Heart left ventricle (tissue), 16 donors: ENCODE measurements at places on chromosomes 2 and 18. TPM values are rescaled to one million over a fixed set of nuclear protein-coding genes. Genes with fewer than 3 reads are reported as not detected.

The REG1B gene
- total RNA-seq: not detected

The GALNT14 gene
- not detected for total RNA-seq

GRCh38 chr2:150917961-150918713 lies 343.5 kb downstream of the RBM43 start:
- no peaks in the 10 kb centered on the region for H3K27me3 ChIP-seq
- no peak overlapping the region for H3K27ac ChIP-seq
- no peak overlapping the region for H3K4me3 ChIP-seq
- no peaks in the 10 kb centered on the region for H3K36me3 ChIP-seq

- no peak overlapping the region for H3K27ac ChIP-seq
- no peak for DNase-seq
- no peaks in the 10 kb centered on the region for H3K27me3 ChIP-seq
- H3K36me3 ChIP-seq: no peaks in the 10 kb centered on the region
- H3K4me3 ChIP-seq: no peak overlapping the region
These were observed 182.1 kb downstream of the ZNF804A start for GRCh38 chr2:184780384-184780783.

The SLC4A5 gene
- 3.0 TPM for total RNA-seq

The CCDC68 gene
- 2.0 TPM for total RNA-seq

DNA sequence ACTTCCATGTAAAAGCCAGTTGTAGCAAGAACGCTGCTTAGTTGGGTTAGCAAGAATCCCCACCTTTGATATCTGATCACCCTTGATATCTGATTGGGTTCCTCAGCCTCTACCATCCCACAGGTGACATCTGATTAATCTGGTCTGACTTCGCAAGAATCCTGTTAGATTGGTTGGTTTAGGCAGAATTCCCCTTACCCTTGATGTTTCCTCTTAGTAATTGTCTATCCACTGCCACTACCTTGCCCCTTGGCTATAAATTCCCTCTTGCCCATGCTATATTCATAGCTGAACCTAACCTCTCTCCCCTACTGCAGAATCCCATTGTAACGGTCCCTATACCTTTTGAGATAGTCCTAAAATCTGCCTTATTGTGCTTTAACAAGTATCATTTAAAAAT lies 33.1 kb downstream of the PRKRA start:
- H3K36me3 ChIP-seq: no peaks in the 10 kb centered on the region
- peaks cover 5% of the 10 kb centered on the region for H3K4me1 ChIP-seq
- no peaks in the 10 kb centered on the region for H3K27me3 ChIP-seq
- DNase-seq: no peak
- H3K4me3 ChIP-seq: no peak overlapping the region

DNA sequence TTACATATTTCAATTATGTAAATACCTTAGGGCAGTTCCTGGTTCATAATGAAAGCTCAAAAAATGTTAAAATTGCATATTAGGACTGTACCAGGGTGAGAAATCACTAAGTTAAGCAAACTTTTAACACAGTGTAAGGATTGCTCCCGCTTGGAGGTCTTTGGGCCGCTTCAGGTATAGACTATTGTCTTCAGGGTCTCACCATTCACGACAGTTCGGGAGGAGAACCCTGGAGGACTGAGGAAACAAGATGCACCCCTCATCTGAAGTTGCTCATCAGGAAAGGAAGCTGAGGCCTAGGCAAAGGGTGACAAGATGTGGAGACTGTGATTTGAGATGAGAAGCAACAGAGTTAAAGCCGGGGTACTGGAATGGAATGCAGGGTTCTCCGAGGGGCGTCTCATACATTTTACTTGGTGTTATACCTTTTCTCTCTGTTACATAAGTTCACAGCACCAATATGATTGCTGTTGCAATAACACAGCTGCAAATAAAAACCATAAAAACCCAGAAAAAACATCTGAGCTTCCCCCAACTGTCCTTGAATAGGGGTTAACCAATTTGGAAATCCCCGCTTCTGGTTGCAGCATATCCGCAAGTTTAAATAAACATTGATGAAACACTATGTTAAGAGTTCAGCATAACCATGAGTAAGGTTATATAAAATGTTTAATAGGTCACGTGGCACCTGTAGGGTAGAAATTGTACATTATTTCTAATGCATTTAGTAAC lies 40.1 kb downstream of the FBXO48 start:
- no peak overlapping the region for H3K4me3 ChIP-seq
- no peaks in the 10 kb centered on the region for H3K4me1 ChIP-seq
- H3K27me3 ChIP-seq: no peaks in the 10 kb centered on the region
- H3K36me3 ChIP-seq: no peaks in the 10 kb centered on the region
- no peak for DNase-seq

DNA sequence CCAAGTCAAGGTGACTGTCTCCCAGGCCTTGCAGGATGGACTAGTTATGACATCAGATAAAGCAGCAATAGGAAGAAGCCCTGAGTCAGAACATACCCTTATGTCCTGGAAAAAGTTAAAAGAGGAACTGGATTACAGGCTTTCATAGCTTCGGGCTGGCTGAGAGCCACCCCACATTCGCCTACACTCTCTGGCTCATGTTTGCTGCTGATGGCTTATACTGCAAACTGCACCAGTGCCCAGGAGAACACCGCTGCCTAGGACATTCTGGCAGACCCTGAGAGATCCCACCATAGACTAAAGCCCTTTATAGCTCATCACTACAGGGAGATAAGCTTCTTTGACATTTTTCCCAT lies 20.3 kb downstream of the SLC8A1 start:
- H3K27ac ChIP-seq: peak overlapping the region; percentile 35
- H3K4me3 ChIP-seq: no peak overlapping the region
- peak; percentile 66 for DNase-seq
- no peaks in the 10 kb centered on the region for H3K36me3 ChIP-seq
- peaks cover 19% of the 10 kb centered on the region for H3K4me1 ChIP-seq
- no peaks in the 10 kb centered on the region for H3K27me3 ChIP-seq

The DRC1 gene
- total RNA-seq: not detected

The GALR1 gene
- not detected for total RNA-seq

DNA sequence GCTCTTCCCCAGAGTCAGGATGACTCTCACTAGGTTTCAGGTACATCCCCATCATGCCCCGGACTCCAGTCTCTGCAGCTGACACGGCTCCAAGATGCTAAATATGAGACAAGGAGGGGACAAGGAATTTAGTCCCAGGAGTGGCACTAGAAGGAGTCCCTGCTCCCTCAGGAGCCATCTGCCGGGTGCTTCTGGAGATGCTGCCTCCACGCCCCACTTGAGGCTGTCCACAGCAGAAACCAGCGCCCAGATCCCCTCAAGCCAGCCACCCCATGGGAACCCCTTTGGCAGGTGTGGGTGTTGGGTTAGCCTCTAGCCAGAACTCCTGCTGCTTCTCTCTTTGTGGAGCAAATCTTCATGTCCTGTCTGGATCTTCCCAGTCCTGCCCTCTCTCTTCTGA lies 40.3 kb downstream of the BCL11A start:
- H3K36me3 ChIP-seq: no peaks in the 10 kb centered on the region
- H3K4me1 ChIP-seq: no peaks in the 10 kb centered on the region
- no peak overlapping the region for H3K4me3 ChIP-seq
- H3K27ac ChIP-seq: no peak overlapping the region
- no peak for DNase-seq

The FAM237A gene
- not detected for total RNA-seq

- no peak overlapping the region for H3K27ac ChIP-seq
- no peak overlapping the region for H3K4me3 ChIP-seq
- H3K27me3 ChIP-seq: no peaks in the 10 kb centered on the region
- no peaks in the 10 kb centered on the region for H3K4me1 ChIP-seq
- no peak for DNase-seq
- no peaks in the 10 kb centered on the region for H3K36me3 ChIP-seq
These were observed 32.0 kb upstream of the GALNT1 start for GRCh38 chr18:35549564-35549963.

The SPDYA gene
- not detected for total RNA-seq

GRCh38 chr2:236402033-236402790 lies 138.0 kb upstream of the ASB18 start:
- no peaks in the 10 kb centered on the region for H3K4me1 ChIP-seq
- H3K27ac ChIP-seq: no peak overlapping the region
- no peak overlapping the region for H3K4me3 ChIP-seq
- DNase-seq: no peak

DNA sequence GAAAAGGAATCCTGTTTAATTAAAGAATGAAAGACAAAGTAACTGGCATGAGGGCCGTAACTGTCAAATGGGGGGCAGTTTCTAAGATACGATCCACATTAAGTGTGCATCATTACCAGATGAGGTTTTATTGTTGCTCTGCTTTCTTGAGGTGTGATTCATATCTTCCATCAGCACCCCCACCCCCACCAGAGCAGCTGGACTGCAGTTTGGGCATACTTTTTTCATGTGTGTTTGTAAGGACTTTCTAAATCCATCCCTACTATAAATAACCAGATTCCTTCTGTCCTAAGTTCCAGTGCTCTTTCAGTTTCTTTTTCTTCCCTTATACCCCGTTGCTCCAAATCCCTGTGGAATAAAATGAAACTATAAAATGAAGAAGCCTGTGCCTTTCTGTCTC lies 142.1 kb downstream of the CDCA7 start:
- no peaks in the 10 kb centered on the region for H3K4me1 ChIP-seq
- H3K27ac ChIP-seq: no peak overlapping the region
- DNase-seq: no peak
- H3K4me3 ChIP-seq: no peak overlapping the region
- H3K27me3 ChIP-seq: no peaks in the 10 kb centered on the region

GRCh38 chr2:115122701-115123100 lies 680.3 kb downstream of the DPP10 start:
- no peak overlapping the region for H3K4me3 ChIP-seq
- H3K27ac ChIP-seq: no peak overlapping the region
- H3K4me1 ChIP-seq: no peaks in the 10 kb centered on the region
- H3K36me3 ChIP-seq: no peaks in the 10 kb centered on the region
- H3K27me3 ChIP-seq: no peaks in the 10 kb centered on the region

GRCh38 chr2:69080071-69080470 lies 67.1 kb downstream of the ANTXR1 start:
- no peak for DNase-seq
- H3K4me3 ChIP-seq: no peak overlapping the region
- no peak overlapping the region for H3K27ac ChIP-seq
- no peaks in the 10 kb centered on the region for H3K27me3 ChIP-seq
- H3K4me1 ChIP-seq: peaks cover 23% of the 10 kb centered on the region

- H3K4me3 ChIP-seq: no peak overlapping the region
- no peaks in the 10 kb centered on the region for H3K4me1 ChIP-seq
- no peak overlapping the region for H3K27ac ChIP-seq
- DNase-seq: no peak
- no peaks in the 10 kb centered on the region for H3K36me3 ChIP-seq
These were observed 499.4 kb downstream of the GALR1 start for GRCh38 chr18:77749089-77749488.

DNA sequence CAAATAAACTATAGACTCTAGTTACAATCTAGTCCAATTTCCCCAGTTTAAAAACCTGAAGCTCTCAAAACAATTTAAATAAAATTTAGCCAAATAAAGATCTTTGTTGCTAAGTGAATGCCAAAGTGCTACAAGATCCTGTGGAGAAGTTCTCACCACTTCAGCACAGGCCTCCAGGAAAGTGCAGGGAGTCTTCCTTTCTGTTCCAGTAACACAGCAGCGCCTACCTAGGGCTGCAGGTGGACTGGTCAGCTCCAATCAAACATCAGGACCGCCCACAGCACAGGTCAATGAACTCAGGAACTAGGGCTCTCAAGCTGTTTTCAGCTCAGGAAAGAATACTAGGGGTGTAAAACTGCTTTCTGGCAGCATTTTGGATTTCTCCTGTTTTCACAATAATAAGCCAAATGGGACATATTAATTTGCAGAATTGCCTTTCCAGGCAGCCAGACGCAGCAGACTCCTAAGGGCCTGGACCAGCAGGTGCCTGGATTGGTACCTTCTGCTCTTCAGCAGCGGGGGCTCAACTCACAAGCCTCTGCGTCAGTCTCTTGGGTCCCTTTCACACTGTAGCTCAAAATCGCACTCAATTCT lies 1.5 kb downstream of the FAM110C start:
- peaks cover 30% of the 10 kb centered on the region for H3K27me3 ChIP-seq
- no peaks in the 10 kb centered on the region for H3K36me3 ChIP-seq
- H3K4me1 ChIP-seq: peaks cover 24% of the 10 kb centered on the region
- DNase-seq: no peak
- peak overlapping the region; percentile 73 for H3K27ac ChIP-seq

DNA sequence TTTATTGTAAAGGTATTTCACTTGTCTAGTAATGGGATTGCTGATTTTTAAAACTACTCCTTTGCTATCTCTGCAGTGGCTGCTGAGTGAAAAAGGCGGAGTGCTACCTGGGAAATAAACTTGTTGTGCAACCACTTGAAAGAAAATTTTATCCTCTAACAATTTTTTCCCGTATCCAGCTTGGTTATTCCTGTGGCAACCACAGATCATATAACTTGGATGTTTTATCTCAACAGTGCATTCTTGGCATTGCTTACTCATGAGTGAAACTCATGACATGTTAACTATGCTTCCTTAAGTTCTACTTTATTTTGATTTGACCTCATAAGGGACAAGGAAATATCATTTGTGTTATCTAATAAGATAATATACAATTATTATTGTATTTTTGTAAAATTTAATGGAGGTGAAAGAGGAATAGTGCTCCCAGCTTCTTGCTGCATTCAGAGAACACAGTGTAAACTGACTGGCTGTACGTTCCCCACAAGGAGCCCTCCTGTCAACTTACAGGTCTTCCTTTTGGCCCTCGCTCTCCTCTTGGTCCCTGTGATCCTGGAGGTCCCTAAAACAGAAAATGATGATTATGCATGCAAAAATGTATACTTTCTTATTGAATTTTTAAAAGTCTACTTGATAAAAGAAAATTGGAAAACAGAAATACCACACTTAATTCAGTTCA lies 82.7 kb downstream of the COL5A2 start:
- H3K4me3 ChIP-seq: no peak overlapping the region
- peaks cover 6% of the 10 kb centered on the region for H3K4me1 ChIP-seq
- no peak overlapping the region for H3K27ac ChIP-seq
- H3K27me3 ChIP-seq: no peaks in the 10 kb centered on the region

The SEMA4F gene
- 3.6 TPM for total RNA-seq

- no peak overlapping the region for H3K4me3 ChIP-seq
- H3K36me3 ChIP-seq: no peaks in the 10 kb centered on the region
- no peak overlapping the region for H3K27ac ChIP-seq
- no peak for DNase-seq
These were observed 295.7 kb downstream of the XIRP2 start for GRCh38 chr2:167183931-167184330.

The SH3YL1 gene
- 4.9 TPM for total RNA-seq
